ENCODE measurements at places on chromosomes 3 and 15.
A peak's percentile ranks its signal among the peaks of the same experiment; 100 is the strongest.

GRCh38 chr15:63436872-63437375 lies 55.3 kb upstream of the CA12 start:
- DNase-seq = peak; percentile 63

DNA sequence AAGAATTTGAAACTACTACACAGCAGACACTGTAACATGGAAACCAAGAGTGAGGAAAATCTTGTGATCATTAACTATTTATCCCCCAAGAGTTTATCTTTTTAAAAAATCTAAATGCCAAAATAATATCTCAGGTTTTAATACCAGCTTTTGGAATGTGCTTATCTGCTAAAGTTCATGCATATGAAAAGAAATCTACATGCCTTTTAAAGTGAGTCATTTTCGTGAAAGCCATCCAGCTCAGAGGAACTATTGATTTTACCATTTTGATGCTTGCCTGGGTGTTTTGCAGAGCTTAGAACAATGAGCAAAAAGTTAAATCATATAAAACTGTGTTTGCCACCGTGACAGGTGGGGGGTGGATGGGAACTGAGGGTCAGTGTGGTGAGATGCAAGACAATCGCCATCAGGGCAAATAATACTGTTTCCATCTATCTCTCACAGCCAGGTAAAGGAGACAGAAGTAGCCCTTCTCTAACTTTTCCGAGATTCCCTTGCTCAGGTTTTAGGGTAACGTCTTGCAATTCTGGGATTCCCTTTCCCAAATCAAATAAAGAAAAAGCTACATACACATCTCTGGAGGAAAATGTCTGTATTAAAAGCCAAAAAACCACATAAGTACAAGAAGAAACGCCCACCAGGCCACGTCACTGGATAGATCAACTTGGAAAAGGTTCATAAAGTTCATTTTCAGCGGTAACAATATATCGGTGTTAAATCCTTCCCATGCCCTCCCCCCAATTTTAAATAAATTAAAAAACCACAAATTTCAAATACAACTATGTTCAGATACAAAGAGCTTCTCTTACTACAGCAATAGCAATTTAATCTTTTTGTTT lies 2.0 kb downstream of the TMEM158 start:
- DNase-seq = peak; percentile 34

DNA sequence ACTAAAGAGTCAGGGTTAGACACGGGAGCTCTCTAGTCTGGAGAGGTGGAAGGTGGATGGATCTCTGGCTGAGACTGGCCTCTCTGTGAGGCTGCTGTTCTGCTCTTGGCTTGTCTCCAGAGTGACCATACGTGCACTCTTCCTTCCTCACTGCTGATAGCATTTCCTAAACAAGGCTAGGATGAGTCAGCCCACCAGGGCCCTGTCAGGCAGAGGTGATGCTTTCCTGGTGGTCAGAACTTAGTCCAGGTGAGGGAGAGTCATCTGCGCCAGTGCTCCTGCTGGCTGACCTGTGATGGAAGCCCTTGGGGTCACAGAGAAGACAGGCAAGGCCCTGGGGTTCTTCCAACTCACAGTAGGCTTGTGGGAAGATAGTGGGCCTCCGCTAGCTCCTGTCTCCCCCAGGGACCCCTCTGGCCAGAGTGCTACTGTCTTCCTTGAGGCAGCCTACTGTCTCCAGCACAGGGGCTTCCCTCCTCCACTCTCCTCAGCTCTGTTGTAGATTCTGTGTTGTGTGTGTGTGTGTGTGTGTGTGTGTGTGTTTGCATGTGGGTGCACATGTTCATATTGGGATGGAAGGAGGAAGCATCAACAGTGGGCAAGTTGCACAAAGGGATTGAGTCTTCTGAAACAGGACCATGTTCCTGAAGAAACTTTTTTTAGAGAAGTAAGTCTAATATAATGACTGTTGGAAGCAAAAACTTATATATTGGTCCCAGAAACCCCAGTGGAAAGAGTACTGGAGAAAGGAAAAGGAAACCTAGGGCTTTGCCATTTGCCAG lies 16.5 kb downstream of the ALPK3 start:
- peak; percentile 36 for DNase-seq

- DNase-seq = peak; percentile 65
Measured at GRCh38 chr3:119783255-119783654, 1.4 kb downstream of the NR1I2 start.

DNA sequence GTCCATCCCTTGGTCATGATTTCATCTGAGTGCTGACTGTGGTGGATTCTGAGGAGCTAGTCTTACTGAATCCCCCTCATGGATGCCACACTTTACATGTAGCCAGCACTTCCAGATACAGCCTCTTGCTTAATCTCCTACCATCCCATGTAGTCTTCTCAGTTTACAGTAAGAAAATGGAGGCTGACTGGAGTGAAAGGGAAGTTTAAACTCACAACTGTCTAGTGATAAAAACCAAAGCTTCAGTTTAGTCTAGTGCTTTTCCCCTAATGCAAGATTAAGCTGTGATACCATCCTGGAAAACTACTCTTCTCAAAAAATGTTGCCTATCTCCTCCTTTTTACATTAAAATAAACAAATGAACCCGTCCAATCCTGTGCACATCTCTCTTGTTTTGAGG lies 146.8 kb upstream of the HES1 start:
- DNase-seq = no peak

GRCh38 chr3:49566312-49566711 lies 12.0 kb downstream of the BSN start:
- DNase-seq = peak; percentile 18

- DNase-seq = no peak
Measured at GRCh38 chr3:132800958-132801357, 78.7 kb upstream of the NPHP3 start.

DNA sequence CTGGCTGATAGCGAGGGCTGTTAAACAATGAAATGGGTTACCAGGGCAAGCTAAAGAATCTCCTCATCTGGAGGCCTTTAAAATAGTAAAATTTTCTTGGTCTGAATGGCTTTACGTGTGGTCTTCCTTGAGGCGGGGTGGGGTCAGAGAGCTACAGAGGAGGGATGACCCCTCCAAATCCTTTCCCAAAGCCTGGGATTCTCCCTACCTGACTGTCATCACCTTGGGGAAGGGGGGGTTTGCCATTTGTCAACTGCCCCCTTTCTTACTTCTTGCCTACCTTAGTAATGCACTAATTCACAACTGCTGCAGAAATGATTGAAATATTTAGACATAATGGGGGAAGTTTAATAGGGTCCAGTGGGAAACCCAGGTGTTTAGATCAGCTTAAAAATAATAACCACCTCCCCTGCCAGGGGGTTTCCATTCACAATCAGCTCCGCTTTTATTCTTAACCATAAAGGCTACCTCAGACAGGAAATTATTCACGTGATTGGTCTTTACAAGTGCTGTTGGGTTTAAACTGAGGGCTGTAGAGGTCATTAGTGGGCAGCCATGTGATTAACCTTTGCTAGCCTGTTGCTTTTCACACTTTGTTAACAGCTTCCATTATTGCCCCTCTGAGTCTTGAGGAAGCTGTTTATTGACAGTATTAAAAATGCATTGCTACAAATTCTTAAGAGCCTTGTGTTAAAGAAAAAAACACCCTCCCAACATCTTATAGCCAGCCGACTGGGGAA lies 276.5 kb upstream of the ATP11B start:
- no peak for DNase-seq

Data from NB4 (cell line).